ENCODE measurements at places on chromosomes 2 and 18. TPM values are rescaled to one million over a fixed set of nuclear protein-coding genes. Genes with fewer than 3 reads are reported as not detected.

MARS2 gene
- total RNA-seq = 4.2 TPM

ANKRD30B gene
- not detected for total RNA-seq

MROH2A gene
- not detected for total RNA-seq

SMYD1 gene
- total RNA-seq = not detected

DNA sequence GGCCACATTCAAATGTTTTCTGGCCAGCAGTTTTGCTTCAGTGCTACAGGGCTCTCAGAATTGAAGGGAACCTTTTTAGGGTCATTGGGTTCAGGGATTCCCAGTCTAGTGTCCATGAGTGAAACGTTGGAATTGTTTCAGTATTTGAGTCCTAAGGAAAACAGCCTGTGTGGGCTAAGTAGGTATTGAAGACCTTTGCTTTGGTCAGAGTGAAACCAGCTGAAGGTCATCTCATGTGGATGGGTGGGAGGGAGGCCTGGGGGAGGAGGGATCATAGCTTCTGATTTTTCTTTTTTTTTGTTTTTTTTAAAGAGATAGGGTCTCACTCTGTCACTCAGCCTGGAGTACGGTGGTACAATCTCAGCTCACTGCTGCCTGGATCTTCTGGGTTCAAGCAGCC, 20.2 kb downstream of the B3GNT2 start:
- peaks cover 2% of the 10 kb centered on the region for H3K36me3 ChIP-seq
- no peak for DNase-seq
- H3K4me1 ChIP-seq = peaks cover 49% of the 10 kb centered on the region
- no peak overlapping the region for H3K4me3 ChIP-seq

DNA sequence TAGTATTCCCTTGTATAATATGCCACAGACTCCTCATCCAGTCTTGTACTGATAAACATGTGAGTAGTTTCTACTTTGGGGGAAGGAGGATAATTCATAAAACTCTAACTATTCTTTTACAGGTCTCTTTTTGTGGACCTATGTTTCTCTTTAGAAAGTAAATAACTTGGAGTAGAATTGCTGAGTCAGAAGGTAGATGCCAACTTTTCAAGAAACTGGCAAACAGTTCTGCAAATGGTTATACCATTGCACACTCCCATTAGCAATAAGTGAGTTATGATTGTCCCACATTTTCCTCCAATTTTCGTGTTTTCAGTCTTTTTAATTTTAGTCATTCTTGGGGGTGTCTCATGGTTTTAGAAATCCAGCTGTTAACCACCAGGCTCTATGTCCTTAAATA, 477.2 kb upstream of the LRRTM4 start:
- no peak overlapping the region for H3K27ac ChIP-seq
- no peak overlapping the region for H3K4me3 ChIP-seq
- no peak for DNase-seq
- no peaks in the 10 kb centered on the region for H3K36me3 ChIP-seq

GRCh38 chr2:109386004-109386695, 227.6 kb downstream of the SEPTIN10 start:
- no peaks in the 10 kb centered on the region for H3K27me3 ChIP-seq
- H3K4me1 ChIP-seq = peaks cover 65% of the 10 kb centered on the region
- no peak overlapping the region for H3K4me3 ChIP-seq
- H3K27ac ChIP-seq = peak overlapping the region; percentile 47

DNA sequence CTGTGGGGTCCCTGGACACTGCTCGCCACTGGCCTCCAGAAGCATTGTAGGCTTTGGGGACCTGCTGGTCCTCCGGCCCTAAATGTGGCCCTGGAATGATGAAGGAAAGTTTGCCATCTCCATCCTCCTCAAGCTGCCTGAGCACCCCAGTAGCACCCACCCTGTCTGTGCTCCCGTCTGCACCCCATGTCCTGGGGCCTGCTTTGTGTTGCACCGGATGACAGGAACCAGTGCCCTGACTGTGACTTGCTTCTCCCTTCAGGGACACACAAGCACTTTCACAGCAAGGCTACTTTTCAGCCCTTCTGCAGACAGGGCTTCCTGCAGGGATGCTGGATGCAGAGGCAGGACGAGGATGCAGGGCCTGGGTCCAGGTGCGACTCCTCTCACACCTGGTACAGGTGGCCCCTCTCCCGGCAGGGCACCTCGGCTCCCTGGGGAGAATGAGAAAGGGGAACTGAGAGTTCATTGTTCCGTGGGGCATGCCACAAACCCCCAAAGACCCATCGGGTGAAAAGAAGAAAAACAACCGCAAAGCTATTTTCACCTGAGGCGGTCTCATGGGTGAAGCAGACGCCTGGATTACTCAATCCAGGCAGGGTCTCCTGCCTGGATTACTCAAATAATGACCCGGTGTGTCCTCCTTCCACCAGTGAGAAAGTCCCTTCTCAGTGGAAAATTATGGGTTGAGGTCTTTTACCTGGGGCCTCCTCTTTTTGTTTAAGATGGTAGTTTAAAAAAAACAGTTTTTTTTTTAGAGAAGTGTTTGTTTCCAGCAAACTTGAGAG, 74.9 kb downstream of the LONRF2 start:
- H3K4me3 ChIP-seq = no peak overlapping the region
- H3K27me3 ChIP-seq = no peaks in the 10 kb centered on the region
- DNase-seq = no peak
- no peaks in the 10 kb centered on the region for H3K36me3 ChIP-seq

DNA sequence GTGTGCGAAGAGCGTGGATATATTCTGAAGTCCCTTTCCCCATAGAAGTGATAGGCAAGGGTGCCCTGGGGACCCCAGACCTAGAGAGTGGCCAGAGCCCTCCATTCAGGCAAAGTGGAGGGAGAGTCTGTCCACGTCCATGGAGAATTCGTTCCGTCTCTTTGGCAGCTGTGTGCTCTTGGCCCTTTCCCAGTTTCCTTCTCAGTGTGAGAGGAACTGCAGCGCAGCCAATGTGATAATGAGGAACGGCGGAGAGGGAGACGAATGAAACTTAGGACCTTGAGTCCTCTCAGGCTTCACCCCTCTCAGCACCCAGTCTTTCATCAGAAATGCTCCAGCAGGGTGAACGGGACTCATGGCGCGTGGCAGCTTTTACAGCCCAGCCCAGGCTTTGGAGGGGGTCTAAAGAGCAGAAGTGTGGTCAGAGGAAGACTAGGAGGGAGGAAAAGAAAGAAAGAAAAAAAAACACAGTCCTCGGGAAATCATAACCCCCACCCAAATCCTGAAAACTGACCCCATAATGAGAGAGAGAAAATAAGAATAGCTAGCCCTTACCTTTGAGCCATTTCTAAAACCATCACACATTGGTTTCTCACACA, 95.0 kb upstream of the RIOK3 start:
- H3K36me3 ChIP-seq = peaks cover 8% of the 10 kb centered on the region
- no peak for DNase-seq
- H3K4me1 ChIP-seq = peaks cover 31% of the 10 kb centered on the region

DNA sequence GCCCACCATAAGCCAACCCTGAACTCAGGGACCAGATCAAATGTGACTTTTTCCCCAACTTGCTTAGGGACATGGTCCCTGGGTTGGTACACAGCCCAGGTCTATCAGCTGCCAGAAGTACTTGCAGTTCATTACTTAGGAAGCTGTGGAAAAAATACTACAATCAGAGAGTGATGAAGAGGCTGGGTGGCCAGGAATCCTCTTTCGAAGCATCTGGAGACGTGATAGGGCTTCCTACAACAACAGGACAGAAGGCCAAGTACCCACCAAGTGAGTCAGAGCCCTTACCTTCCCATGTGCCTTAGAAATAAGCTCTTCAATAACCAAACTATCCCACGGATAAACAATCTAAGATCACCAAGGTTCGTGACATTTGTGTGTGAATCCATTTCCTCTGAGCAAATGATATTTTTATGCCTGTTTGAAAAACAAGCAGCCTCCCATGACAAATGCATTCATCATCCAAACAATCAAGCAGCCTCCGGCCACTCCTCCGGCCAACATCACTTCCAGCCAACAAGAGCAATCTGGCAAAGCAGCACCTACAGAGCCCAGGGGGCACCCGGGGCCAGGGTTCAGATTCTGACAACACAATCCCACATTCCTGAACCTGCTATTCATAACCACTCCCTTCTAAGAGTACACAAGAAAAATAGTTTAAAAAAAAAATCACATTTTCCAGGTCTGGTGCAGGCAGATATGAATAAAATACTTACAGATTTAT, 26.4 kb downstream of the TBC1D8 start:
- H3K4me1 ChIP-seq = peaks cover 66% of the 10 kb centered on the region
- peak overlapping the region; percentile 80 for H3K27ac ChIP-seq
- DNase-seq = no peak
- peak overlapping the region; percentile 7 for H3K4me3 ChIP-seq

DNA sequence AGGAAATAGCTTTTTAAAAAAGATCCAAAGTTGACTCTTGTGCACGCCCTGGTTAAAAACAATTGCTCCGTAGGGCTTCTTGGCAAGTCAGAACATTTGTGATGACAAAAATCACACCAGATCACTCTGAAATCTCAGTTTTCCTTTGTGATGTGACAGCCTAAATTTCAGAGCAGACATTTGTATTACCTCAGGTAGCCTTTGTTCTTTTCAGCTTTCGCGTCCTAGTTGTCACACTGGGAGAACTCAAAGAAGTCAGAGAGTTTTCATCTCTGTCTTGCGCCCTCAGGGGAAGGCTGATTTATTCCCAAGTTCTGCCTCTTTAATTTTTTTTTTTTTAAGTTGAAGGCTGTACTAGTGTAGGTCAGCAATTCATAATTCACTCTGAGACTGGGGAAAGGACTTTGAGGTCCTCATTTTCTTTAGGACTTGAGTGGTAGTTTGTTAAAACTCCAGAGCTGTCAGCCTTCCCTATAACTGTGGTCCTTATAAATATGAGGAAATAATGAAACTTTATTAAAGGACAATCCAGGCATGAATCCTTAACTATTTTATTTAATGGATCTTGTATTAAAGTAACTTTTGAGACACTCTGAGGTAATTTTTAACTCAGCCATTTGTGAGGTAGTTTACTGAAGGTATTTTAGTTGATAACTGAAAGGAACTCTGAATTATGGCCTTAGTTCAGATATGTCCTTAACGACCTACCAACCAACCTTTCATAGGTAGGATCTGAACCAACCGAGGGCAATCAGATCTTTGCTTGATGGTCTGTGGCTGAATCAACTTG, 525.1 kb upstream of the FAM98A start:
- no peak for DNase-seq
- no peak overlapping the region for H3K4me3 ChIP-seq
- peaks cover 6% of the 10 kb centered on the region for H3K27me3 ChIP-seq
- no peaks in the 10 kb centered on the region for H3K36me3 ChIP-seq
- no peaks in the 10 kb centered on the region for H3K4me1 ChIP-seq

DNA sequence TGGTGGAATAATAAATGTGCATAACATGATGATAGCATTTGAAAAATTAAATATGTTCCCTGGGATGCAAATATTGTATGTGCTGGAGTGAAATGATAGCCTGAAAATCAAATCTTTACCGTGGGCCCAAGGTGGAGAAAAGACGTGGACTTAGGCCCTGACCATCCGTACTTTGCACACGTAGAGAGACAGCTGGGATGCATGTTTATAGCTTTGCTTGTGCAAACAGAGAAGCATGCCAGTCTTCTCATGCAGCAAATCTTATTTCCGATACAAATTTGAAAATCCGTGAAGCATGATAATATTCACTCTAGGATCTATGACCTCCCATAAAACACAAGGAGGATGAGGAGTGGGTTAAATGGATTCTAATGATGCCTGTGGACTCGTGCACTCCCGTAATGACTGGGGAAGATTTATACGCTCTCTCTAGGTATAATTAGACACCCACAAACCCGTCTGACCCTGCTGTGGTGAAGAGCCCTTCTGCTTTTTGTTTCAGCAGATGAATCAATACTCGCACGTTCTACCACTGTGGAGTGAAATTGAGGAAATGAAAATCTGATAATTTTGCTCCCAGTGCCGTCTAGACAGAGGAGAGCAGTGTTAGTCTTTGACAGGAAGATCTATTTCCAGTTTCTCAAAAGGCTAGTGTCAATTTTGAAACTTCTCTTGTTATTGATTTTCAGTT, 810.3 kb upstream of the SALL3 start:
- no peaks in the 10 kb centered on the region for H3K27me3 ChIP-seq
- H3K4me1 ChIP-seq = no peaks in the 10 kb centered on the region
- H3K27ac ChIP-seq = no peak overlapping the region
- DNase-seq = no peak
- no peaks in the 10 kb centered on the region for H3K36me3 ChIP-seq

All from osteocyte (in vitro differentiated cells).